ENCODE measurements at places on chromosomes 3 and 15. TPM values are rescaled to one million over a fixed set of nuclear protein-coding genes. Genes with fewer than 3 reads are reported as not detected.
A peak's percentile ranks its signal among the peaks of the same experiment; 100 is the strongest.

The GOLGA6A gene
- total RNA-seq, result 0.06 TPM

DNA sequence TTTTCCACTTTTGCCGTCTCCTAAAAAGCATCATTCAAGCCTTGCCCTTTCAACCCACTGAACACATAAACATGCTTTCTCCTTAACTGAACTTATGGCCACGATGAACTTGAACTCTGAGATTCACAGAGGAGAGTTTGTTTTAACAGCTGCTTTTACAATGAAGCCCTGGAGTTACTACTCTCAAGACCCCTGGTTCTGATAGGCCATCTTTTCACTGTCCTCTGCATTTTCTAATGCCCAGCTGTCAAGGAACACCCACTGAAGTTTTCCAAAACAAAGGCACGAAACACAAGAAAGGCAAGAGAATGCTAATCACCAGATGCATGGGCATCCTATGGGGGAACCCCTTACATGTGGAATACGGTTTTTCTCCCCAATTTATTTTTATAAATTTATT lies 100.8 kb downstream of the ADAMTS9 start:
- H3K4me1 ChIP-seq, result peaks cover 4% of the 10 kb centered on the region
- H3K27ac ChIP-seq, result no peak overlapping the region
- H3K4me3 ChIP-seq, result no peak overlapping the region
- no peaks in the 10 kb centered on the region for H3K27me3 ChIP-seq
- no peaks in the 10 kb centered on the region for H3K36me3 ChIP-seq
- DNase-seq, result no peak

The CCR8 gene
- 0.19 TPM for total RNA-seq

The LPP gene
- 233 TPM for total RNA-seq

- no peak for DNase-seq
- H3K4me1 ChIP-seq, result no peaks in the 10 kb centered on the region
- no peak overlapping the region for H3K4me3 ChIP-seq
- H3K27me3 ChIP-seq, result no peaks in the 10 kb centered on the region
- no peak overlapping the region for H3K27ac ChIP-seq
Observed at GRCh38 chr3:103047640-103048039, 612.8 kb downstream of the ZPLD1 start.

- H3K36me3 ChIP-seq, result no peaks in the 10 kb centered on the region
- no peak overlapping the region for H3K27ac ChIP-seq
- H3K4me1 ChIP-seq, result no peaks in the 10 kb centered on the region
Observed at GRCh38 chr3:64739971-64740631, 52.3 kb upstream of the ADAMTS9 start.

The ATP13A5 gene
- not detected for total RNA-seq

- no peak overlapping the region for H3K27ac ChIP-seq
- no peak overlapping the region for H3K4me3 ChIP-seq
- H3K4me1 ChIP-seq, result no peaks in the 10 kb centered on the region
- DNase-seq, result no peak
Observed at GRCh38 chr3:29746163-29746760, 465.4 kb downstream of the RBMS3 start.

GRCh38 chr3:196232882-196233251 lies 16.5 kb downstream of the SLC51A start:
- peaks cover 11% of the 10 kb centered on the region for H3K36me3 ChIP-seq
- no peak overlapping the region for H3K27ac ChIP-seq
- no peaks in the 10 kb centered on the region for H3K27me3 ChIP-seq
- no peak overlapping the region for H3K4me3 ChIP-seq
- peaks cover 1% of the 10 kb centered on the region for H3K4me1 ChIP-seq

- peak; percentile 90 for DNase-seq
- H3K36me3 ChIP-seq, result no peaks in the 10 kb centered on the region
- no peak overlapping the region for H3K27ac ChIP-seq
- no peaks in the 10 kb centered on the region for H3K27me3 ChIP-seq
Observed at GRCh38 chr3:112642912-112643506, 2.1 kb upstream of the CCDC80 start.

The SLC12A8 gene
- 29.1 TPM for total RNA-seq

The ADIPOQ gene
- not detected for total RNA-seq

GRCh38 chr15:69696946-69697345 lies 244.3 kb downstream of the RPLP1 start:
- peaks cover 4% of the 10 kb centered on the region for H3K4me1 ChIP-seq
- no peak overlapping the region for H3K4me3 ChIP-seq
- H3K36me3 ChIP-seq, result no peaks in the 10 kb centered on the region
- no peaks in the 10 kb centered on the region for H3K27me3 ChIP-seq

DNA sequence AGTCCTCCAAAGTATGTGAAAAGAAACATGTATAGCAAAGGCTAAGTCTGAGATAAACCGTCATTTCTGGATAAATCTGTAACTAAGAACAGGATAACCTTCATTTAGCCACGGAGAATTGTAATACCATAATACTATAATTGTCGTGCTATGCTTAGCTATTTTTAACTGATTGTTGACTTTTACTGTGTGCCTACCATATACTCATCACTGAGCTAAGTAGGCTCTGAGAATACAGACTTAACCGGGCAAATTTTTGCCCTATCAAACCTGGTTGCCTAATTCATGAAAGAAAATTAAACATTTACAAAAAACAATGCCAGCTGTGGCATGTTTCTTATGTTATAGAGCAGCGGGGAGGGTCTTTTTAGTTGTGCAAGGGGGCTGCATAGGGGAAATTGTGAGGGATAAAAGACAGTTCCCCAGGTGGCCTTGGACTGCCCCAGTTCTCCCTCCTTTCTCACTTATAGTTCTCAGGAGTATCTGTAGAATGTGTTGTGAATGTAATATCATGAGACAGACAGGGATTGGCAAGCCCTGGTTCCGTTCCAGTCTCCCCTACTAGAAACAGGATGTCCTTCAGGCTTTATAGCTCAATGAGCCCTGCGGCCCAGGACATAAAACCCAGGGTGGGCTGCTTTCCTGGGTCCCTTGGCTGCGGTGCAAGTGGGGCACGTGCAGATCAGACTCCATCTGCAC lies 318.5 kb downstream of the GBE1 start:
- no peaks in the 10 kb centered on the region for H3K4me1 ChIP-seq
- H3K4me3 ChIP-seq, result no peak overlapping the region
- H3K36me3 ChIP-seq, result no peaks in the 10 kb centered on the region
- no peak overlapping the region for H3K27ac ChIP-seq
- H3K27me3 ChIP-seq, result no peaks in the 10 kb centered on the region
- no peak for DNase-seq

GRCh38 chr15:92817339-92817886 lies 82.7 kb upstream of the CHD2 start:
- no peaks in the 10 kb centered on the region for H3K36me3 ChIP-seq
- no peak overlapping the region for H3K4me3 ChIP-seq
- no peaks in the 10 kb centered on the region for H3K27me3 ChIP-seq
- DNase-seq, result no peak
- peaks cover 7% of the 10 kb centered on the region for H3K4me1 ChIP-seq
- H3K27ac ChIP-seq, result no peak overlapping the region

The ZMYND10 gene
- total RNA-seq, result 14.2 TPM

DNA sequence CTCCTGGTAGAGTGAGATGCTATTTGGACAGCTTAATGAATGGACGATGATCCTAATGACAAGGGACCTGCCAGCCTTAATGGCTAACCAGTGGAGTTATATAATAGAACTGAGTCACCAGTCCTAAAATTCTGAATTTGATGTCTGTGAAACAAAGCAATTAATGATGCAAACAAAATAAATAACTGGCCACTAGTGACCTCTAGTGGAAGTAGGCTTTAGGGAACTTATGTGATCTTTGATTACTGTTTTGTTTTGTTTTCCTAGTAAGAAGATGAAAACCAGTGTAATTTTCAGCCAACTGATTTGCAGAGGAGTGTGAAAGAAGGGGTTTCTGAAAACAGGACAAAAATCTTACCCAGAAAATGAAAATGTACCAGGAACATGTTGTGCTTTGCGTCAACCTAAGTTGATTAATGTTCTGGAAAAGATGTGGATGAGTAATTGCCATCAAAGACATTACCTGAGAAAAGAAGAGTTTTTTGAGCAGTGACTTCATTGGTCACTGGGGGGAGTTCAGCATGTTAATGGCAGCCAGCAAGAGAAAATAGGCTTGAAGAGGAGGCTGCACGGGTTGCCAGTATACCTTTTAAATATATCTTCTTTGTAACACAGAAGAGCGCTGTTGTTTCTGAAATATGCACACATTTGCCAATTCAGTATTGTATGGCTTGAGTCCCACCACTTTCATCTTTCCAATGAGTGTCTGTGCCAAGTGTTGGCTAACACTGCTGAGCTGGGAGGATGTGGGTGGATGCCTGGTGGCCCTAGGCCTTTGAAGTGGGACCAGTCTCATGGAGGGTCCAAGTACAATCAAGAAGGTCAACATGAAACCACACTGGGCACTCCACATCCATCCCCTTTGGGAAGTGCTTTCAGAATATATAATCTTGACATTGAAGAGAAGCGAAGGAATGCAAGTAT lies 9.3 kb downstream of the VEPH1 start:
- no peaks in the 10 kb centered on the region for H3K27me3 ChIP-seq
- no peaks in the 10 kb centered on the region for H3K36me3 ChIP-seq
- DNase-seq, result no peak
- no peak overlapping the region for H3K4me3 ChIP-seq

DNA sequence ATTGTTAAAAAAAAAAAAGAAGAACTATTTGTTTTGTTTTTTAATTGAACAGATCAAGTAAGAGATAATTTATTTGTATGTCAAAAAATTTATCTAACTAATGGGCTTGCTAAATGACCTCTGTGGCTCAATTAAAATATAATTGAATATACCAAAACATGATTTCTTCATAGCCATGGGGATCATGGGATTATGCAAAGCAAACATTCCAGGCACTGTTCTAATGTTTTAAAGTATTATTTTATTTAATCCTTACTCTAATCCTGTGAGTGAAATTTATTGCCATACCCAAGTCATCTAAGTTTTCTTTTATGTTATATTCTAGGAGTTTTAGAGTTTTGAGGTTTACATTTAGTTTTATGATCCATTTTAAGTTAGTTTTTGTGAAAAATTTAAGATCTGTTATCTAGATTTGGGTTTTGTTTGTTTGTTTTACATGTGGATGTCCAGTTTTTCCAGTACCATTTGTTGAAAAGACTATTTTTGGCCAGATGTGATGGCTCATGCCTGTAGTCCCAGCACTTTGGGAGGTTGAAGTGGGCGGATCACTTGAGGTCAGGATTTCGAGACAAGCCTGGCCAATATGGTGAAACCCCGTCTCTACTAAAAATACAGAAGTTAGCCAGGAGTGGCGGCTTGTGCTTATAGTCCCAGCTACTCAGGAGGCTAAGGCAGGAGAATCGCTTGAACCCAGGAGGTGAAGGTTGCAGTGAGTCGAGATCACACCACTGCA lies 52.3 kb upstream of the CNOT10 start:
- no peak overlapping the region for H3K4me3 ChIP-seq
- H3K27ac ChIP-seq, result no peak overlapping the region
- H3K4me1 ChIP-seq, result no peaks in the 10 kb centered on the region
- no peaks in the 10 kb centered on the region for H3K27me3 ChIP-seq

The GABRB3 gene
- total RNA-seq, result 6.9 TPM

The LMLN gene
- 10.5 TPM for total RNA-seq

Measured in kidney (tissue), 22 donors.